ENCODE measurements at places on chromosomes 16 and 17. TPM values are rescaled to one million over a fixed set of nuclear protein-coding genes. Genes with fewer than 3 reads are reported as not detected.

Gene ZNF267
- polyA plus RNA-seq: 8.5 TPM

Gene AIPL1
- not detected for polyA plus RNA-seq

Gene TAF1C
- 6.0 TPM for polyA plus RNA-seq

Gene AOC3
- polyA plus RNA-seq: 5.4 TPM

Gene IGSF6
- polyA plus RNA-seq: 14.1 TPM

Gene IL17C
- not detected for polyA plus RNA-seq

Gene CSH1
- polyA plus RNA-seq: not detected
